ENCODE measurements at places on chromosomes 3 and 15. TPM values are rescaled to one million over a fixed set of nuclear protein-coding genes. Genes with fewer than 3 reads are reported as not detected.
A peak's percentile ranks its signal among the peaks of the same experiment; 100 is the strongest.

GRCh38 chr3:189229196-189229828, 57.5 kb downstream of the TPRG1 start:
- DNase-seq, result no peak

- DNase-seq, result no peak
These were observed 173.3 kb downstream of the PDZRN3 start for GRCh38 chr3:73451301-73451944.

- no peak for DNase-seq
These were observed 4.1 kb downstream of the FILIP1L start for GRCh38 chr3:100110162-100110561.

DNA sequence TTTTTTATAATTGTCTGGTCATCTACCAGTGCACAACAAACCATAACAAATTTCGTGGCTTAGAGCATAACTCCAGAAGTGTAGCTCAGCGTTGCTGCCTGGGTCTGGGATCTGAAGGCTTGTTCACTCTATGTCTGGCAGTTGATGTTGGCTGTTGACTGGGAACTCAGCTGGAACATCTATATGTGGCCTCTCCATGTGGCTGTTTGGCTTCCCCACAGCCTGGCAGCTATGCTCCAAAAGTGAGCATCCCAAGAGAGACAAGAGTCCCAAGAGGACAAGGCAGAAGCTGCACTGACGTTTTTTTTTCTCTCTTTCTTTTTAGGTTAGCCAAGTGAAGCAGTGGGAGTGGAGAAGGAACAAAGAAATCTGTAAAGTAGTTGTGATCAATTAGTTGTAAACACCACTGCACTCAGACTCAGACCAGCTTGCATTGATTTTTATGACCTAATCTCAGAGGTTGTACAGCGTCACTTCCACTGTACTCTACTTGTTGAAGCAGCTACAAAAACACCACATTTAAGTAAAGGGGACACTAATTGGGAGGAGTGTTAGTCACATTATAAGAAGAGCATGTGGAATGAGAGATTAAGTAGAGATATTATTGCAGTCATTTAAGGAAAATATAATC, 2.5 kb upstream of the GPR176 start:
- no peak for DNase-seq

DNA sequence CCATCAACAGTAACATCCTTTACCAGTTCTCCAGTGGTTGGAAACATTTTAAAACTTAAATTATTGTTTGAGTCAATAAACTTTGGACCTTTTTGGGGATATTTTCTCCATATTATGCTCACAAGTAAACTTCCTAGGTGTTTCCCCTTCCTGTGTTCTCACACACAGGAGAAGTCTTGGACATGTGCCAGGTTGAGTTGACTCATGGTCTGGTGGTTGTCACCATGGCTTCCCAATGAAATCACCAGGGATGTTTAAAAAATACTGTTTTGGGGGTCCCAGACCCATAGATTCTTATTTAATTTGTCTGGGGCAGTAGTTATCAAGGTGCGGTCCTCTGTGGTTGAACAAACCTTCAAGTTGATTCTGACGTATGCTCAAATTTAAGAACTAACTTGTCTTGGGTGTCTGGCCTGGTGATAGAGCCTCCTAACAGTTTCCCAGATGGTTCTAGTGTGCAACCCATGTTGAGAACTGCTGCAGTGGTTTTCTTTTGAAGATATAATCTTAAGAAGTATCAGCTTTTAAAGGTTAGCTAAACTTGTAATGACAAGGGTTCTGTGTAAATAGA, 291.8 kb downstream of the EDEM1 start:
- no peak for DNase-seq

GRCh38 chr3:23713641-23714040, 92.1 kb upstream of the UBE2E1 start:
- DNase-seq, result no peak

GRCh38 chr3:115685097-115685496, 61.8 kb downstream of the GAP43 start:
- DNase-seq, result no peak

DNA sequence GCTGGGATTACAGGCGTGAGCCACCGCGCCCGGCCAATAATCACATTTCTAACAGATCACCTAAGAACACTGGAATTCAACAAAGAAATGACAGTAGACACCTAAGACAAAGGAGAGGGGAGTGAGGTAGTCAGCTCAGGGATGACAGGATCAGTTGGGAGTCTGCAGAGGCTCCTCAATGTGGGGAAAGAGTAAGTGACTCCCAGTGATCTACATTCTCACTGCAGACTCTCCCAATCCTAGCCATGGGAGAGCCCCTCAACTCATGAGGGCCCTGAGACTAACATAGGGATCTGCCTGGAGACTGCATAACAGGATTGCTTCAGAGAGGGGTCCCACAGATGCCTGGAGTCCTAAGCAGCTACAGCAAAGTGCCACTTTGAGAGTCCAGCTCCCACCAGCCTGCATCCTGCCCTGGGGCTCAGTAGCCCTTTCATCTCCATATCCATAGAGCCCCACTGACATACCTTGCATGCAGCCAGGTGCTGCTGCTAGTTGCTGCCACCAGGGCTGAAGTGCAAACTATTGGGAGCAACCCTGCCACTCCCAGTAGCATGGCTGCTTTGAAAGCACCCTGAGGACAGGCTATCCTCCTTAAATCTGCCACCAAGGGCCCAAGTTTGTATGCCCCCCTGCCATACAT, 21.8 kb upstream of the PFN2 start:
- peak; percentile 74 for DNase-seq

- DNase-seq, result no peak
These were observed 751.2 kb downstream of the NR2F2 start for GRCh38 chr15:97081666-97082226.

DNA sequence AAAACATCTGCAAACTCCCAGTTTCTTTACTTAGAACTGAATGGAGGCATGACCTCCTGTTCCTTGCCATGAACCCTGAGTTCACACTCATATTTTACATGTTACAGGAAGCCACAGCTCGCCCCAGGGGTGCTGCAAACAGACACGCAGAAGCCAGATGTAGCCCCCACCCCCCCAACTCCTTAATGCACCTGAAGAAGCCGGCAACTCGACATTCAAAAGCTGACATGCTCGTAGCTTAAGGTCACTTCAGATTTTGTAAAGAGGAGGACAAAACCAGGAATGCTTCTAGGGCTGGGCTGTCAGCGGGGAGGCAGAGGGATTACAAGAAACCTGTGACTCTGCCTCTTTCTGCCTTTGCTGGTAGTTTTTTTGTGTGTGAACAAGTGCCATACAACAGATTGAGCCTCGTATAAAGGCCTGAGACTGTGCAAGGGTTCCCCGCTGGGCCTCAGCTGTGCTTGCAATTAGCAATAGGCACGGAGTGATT, 42.0 kb upstream of the FEZF2 start:
- DNase-seq, result peak; percentile 83

GRCh38 chr3:101825904-101826445, 23.3 kb upstream of the NFKBIZ start:
- no peak for DNase-seq

DNA sequence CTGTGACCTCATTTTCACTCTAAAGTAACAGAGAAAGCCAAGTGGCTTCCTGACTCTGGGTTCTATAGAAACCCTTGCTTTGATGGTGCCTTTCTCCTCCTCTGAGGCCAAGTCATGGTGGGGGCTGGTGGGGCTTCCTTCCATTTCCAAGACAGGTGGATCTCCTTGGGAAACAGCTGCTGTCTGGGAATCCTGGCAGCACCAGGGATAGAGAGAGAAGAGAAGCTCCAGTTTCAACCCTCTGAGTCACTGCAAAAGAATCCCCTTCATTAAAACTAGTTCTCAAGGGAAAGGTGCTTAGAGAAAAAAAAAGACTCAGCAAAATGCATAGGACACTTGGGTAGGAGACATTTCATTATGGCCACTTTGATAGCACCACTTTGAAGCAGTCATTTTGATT, 614.4 kb downstream of the FHIT start:
- peak; percentile 44 for DNase-seq

- DNase-seq, result no peak
These were observed 150.6 kb upstream of the TGFBR2 start for GRCh38 chr3:30455840-30456239.

Gene GATM
- 9.0 TPM for total RNA-seq

Gene GOLGA8Q
- total RNA-seq, result not detected

Gene A4GNT
- total RNA-seq, result not detected

Gene GPX1
- 265 TPM for total RNA-seq

Gene NECTIN3
- total RNA-seq, result 52.0 TPM

Gene CHDH
- total RNA-seq, result 8.2 TPM

Gene TRPM1
- not detected for total RNA-seq

Gene DNAH12
- not detected for total RNA-seq

Gene SV2B
- total RNA-seq, result 0.07 TPM

Gene BBS4
- 22.0 TPM for total RNA-seq

Gene GLDN
- total RNA-seq, result 0.77 TPM
